ENCODE measurements at places on chromosomes 11 and 22.

GRCh38 chr11:2383852-2384804 lies 7.0 kb downstream of the CD81 start:
- peak; percentile 73 for DNase-seq

GRCh38 chr22:32520612-32521011 lies 46.0 kb downstream of the FBXO7 start:
- DNase-seq: no peak

DNA sequence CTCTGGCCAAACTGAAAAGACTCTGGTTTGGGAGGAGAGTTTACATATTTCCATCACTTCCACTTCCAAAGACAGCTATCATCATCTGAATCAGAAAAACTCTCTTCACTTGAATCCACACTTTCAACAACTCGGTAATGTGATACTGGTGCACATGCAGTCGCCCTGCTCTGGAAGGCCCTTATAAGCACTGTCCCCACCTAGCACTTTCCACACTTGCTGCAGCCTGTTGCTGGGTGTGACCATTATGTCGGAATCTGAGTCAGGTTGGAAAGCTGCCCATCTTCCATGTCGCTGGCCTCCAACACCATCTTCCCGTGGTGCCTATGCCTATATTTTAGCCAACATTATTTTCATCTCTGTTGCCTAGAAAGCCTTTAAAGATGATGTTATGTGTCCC lies 1.1 kb upstream of the OR10A5 start:
- no peak for DNase-seq

- no peak for DNase-seq
Measured at GRCh38 chr11:61350336-61350735, 11.3 kb downstream of the CYB561A3 start.

DNA sequence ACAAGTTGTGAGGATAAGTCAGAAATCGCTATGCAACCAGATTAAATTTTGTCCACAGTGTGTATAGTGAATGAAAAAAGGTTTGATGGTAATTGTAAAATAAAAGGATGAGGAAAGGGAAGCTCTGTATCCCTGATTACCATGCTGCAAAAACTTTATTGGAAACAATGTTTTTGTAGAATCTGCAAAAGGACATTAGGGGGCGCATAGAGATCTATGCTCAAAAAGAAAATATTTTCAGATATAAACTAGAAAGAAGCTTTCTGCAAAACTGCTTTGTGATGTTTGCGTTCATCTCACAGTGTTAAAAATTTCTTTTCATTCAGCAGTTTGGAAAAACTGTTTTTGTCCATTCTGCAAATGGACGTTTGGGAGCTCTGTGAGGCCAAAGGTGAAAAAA lies 390.5 kb downstream of the OR4C45 start:
- no peak for DNase-seq

DNA sequence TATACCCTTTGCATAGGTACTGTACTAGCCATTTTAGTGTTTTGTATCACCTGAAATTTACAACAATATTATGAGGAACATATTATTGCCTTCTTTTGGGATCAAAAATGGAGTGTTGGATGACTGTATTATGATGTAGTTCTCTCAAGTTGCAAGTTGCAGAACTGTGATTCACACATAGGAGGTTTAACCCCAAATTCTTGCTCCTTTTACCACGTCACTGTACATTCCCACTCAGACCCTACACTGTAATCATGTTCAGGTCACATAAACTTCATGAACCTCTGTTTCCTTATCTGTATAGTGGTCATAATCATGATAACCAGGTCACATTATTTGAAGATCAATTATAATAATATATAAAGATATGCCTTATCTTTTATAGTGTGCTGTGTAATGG lies 925.1 kb upstream of the TENM4 start:
- no peak for DNase-seq

GRCh38 chr11:7537265-7537664 lies 23.5 kb downstream of the PPFIBP2 start:
- DNase-seq: no peak

GRCh38 chr22:21816787-21817496 lies 50.5 kb downstream of the MAPK1 start:
- DNase-seq: peak; percentile 81

DNA sequence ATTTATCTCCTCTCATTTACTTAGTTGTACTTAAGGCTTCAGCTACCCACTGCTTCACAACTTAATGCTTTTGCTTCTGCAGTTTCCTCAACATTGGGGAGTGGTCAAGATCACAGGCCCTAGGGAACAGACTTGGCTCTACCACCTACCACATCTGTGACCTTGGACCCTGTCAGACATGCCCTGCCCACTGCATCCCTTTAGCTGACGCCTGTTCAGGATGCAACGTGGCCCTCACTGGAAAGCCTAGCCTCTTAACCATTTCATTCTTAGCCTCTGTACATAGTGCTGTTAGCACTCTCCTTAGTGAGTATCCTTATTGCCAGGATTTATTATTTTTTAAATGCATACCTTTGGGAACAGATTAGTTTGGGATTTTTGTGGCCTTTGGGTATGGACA lies 34.4 kb downstream of the TNRC6B start:
- no peak for DNase-seq

DNA sequence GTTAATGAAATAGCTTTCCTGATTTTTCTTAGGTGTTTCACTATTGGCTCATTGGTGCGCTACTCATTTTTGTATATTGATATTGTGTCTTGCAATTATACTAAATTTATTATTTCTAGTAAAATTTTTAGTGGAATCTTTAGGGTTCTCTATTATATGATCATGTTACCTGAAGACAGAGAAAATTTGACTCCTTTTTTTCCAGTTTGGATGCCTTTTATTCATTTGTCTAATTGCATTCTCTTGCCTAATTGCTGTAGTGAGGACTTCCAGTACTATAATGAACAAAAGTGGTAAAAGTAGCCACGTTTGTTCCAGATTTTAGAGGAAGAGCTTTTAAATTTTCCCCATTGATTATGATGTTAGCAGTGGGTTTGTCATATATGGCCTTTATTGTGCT lies 114.0 kb upstream of the SERPIND1 start:
- DNase-seq: no peak

DNA sequence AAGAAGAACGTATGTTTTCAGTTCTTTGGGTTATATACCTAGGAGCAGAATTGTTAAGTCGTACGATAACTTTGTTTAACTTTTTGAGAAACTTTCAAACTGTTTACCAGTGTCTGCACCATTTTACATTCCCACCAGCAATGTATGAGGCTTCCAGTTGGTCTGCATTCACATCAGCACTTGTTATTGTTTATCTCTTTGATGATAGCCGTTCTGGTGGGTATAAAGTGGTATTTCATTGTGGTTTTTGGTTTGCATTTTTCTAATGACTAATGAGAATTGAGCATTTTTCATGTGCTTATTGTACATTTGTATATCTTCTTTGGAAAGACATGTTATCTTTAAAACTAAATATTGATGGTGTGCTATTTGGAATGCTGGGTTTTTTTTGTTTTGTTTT lies 59.8 kb downstream of the KDM2A start:
- no peak for DNase-seq

DNA sequence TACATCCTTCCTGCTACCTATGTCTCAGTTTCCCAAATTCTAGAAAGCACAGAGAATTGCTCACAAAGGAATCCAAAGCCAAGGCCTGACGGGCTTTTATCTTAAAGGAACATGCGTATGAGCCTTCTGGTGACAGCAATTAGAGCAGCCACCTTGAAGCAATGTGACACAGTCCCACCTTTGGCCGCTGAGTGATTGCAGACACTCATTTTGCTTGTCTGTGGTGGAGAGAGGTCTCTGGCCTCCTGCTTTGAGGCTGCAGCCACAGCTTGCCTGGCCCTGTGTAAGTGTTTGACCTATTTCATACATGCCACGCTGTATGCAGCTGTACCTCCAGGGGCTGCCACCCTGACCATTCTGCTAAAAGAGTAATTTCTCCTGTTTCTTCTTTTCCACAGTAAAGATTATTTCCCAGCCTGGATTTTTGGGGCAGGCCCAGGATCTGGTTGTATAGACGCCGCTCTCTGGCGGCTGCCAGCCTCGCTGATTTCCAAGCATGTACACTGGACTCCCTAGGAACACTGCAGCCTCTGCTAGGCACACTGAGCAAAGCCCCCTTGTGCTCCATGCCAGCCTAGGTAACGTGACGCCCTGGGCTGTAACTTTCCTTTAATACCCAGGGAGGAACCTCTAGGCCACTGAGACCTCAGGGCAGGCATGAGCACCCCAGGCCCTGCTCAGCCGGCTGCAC lies 1.1 kb upstream of the TMA7B start:
- no peak for DNase-seq

DNA sequence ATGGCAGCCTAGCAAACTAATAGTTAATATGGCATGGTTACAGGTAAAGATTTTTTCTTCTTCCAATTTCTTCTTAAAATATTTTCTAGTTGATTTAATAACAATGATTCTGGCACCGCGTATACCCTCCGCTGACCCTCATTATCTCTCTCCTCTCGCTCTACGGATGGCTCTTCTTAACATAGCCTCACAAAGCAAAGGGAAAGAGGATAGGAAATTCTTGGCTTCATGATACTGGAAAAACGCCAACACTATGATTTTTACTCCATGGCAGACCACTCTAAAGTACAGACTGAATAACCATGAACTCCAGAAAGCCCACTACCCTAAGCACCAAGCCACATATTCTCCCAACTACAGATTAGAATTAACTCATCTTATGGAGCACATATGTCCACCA lies 6.1 kb downstream of the PI4KA start:
- DNase-seq: no peak

DNA sequence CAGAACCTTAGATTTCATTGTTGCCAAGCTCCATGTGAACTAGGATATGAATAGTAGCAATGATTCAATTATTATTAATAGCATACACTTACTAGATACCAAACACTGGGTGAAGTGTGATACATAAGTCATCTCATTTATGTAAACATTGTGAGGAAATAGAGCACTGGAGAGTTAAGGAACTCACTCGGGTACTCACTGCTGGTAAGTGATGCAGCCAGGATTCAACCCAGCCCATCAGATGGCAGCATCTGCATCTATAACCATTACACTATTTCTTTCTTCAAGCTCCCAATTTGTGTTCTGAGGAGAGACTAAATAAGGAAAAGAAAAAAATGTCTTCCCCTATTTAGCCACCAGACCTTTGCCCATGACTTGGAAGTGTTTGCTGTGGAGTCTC lies 10.2 kb upstream of the ALG8 start:
- DNase-seq: no peak

GRCh38 chr11:120108785-120109168 lies 29.1 kb downstream of the TRIM29 start:
- DNase-seq: no peak

DNA sequence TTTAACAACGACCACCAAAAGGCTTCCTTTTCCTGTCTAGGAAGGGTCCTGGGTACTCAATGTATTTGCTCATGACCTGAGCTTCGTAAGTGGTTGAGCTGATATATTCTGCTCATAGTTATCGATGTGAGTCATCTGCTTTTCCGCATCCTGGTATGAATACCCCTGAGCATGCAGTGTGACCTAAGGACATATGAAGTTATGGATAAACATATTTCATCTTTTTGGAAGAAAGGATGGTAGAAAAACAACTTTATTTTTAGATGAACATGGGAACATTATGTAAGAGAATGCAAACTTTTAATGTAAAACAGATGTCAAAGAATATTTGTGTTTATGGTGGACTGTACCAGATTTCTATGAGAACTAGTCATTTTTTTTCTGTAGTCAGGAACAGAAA lies 28.4 kb downstream of the TRPC6 start:
- no peak for DNase-seq

GRCh38 chr11:117442049-117442868 lies 114.6 kb downstream of the CEP164 start:
- no peak for DNase-seq

GRCh38 chr22:37166675-37167066 lies 17.0 kb upstream of the IL2RB start:
- peak; percentile 81 for DNase-seq

DNA sequence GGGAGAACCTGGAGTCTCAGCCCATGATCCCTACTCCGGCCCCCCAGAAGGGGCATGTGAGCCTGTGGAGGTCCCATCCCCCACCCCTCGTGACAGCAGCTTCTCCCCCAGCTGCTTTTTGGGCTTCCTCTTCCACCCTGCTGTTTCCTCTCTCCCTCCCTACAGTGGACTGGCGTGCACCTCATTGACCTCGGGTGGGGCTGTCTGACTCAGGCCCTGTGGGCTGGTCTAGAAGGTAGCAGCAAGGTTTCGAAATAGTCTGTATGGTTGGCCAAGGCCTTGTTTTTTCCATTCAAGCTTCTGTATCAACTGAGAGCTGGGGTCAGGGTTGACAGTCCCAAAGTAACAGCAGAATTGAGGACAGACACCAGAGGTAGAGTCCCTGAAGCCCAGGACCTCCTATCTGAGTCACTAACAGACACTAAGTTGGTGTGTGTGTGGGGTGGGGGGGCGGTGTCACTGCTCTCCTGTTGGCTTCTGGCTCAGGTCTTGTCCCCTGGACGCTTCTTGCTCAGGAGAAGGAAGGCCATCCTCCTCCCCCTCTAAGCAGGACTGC lies 7.7 kb downstream of the SLC37A2 start:
- peak; percentile 84 for DNase-seq

DNA sequence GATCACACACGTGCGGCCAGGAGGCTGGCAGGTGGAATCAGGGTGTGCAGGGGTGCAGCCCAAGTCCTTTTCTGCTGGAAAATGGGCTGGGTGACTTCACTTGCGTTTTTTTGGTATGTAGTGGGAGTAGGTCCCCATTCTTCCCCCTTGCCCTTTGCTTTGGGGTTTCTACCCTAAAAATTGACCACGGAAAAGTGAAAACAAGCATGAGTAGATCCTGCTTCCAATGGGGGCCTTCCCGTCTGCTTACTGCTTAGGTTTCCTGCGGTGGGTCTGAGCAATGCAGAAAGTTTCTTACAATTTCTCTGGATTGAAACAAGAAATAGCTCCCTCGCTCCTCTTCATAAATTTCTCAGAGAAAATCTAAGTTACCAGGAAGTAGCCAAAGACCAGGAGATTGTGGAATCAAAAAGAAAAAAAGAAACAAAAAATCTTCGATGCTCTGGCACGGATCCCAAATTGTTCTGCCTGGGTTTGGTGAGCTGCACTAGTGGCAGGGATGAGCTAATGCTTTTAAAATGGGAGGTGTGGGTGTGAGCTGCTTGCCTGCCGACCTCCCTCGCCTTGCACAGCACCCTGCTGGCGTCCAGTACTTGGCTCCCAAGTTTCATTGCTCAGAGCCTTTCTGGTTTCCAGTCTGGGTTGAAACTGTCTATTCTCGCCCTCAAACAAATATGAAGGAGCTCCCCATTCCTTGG lies 2.4 kb downstream of the TIMP3 start:
- DNase-seq: no peak

- no peak for DNase-seq
Measured at GRCh38 chr22:27651486-27651885, 150.1 kb downstream of the MN1 start.

- peak; percentile 60 for DNase-seq
Measured at GRCh38 chr22:17241576-17242330, 22.5 kb upstream of the ADA2 start.

DNA sequence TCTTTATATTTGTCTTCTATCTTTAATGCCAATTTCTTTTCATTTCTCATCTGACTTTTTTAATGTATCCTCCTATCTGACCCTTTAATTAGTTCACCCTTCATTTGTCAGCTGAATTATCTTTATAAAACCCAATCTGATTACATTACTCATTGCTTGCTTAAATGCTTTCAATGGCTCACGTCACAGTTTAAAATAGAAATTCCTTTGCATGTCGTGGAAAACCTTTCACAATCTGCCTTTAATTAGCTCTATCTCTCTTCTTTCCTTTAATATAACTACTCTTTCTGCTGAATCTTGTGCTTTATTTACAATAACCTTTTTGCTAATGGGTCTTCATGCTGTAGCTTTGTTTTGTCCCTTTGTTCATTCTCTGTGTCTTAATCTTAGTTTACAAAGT lies 125.7 kb downstream of the DYNC2H1 start:
- DNase-seq: no peak

Data from CD4-positive, alpha-beta T cell treated with Interleukin-1 beta for 1 hour (primary cell).